Activated naive CD4-positive, alpha-beta T cell (primary cell): ENCODE measurements at places on chromosomes 7 and 10.

DNA sequence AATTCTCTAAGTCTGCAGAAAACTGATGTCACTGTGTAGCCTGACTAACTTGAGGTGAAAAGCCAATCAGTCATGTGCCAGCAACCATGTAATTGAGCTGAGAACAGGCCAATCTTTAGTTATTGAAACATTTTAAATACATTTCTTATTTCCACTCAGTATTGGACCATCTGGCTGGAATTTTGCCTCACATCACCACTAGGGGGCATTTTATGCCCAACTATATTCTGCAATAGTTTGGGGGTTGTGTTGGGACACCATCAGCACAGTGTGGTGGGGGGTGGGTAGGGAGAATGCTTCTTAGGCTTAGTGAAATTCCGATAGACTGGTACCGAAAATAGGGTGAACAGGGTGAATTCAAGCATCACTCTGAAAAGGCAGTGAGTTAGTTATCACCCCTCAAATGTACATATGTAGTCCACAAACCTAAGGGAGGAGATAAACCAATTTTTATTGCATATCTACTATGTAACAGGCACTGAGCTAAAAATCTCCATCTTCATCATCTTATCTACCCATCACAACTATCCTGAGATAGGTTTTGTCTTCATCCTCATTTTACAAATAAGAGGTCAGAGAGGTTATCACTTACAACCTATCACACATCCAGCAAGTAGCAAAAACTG lies 17.8 kb downstream of the NPSR1 start:
- no peak for DNase-seq

GRCh38 chr10:43012578-43012977 lies 64.3 kb upstream of the RET start:
- DNase-seq: no peak

DNA sequence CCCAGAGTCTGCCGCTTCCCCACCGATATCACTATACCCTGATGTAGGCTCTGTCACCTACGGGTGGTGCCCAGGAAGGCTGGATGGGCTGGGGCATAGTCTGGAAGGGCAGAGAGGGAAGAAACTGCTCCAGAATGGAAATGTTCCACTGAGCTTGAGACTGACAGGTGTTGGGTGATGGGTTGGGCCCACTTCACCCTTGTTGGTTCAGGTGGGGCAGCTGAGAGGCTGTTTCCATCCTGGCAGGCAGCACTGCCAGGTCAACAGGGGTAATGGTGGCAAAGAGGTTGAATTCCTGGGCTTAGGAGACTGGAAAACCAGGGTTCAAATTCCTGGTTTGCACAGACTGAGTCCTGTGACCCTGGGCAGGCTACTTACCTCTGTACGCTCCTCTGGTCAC lies 28.5 kb upstream of the FRAT2 start:
- no peak for DNase-seq

- DNase-seq: no peak
These were observed 140.3 kb upstream of the TCF7L2 start for GRCh38 chr10:112809736-112810135.

GRCh38 chr10:44647473-44647872 lies 262.6 kb upstream of the CXCL12 start:
- no peak for DNase-seq

DNA sequence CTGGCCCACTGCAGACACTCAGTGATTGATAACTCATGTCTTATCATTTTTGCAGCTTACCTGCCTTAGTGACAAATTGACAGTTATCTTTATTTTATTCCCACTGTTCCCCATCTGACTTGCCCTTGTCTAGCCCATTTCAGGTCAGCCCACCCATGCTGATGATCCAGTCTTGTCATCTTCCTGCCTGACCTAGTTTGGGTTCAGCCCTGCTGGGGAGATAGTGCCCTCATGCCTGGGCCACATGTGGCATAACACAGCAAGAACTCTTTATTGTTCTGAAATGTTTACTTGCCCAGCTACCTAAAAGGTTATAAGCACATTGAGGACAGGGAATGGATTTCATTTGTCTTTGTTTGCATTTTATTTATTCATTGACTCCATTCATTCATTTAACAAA lies 75.6 kb downstream of the ENTPD1 start:
- no peak for DNase-seq

DNA sequence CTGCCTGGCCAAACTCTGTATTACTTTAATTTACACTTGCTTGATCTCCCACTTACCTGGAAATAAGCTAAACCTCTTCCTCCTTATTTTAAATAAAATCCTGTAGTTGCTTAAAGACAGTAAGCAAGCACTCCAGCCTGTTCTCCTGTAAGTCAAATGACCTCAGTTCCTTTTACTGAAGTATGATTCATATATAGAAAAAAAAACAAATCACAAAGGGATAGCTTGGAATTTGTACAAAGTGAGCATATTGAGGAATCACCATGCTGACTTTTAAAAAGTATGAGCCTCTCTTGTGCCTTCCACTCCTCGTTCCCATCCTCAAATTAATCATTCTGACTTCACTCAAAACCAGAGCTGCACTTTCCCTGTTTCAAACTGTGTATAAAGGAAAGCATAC lies 52.0 kb downstream of the C10orf90 start:
- DNase-seq: no peak

- DNase-seq: no peak
These were observed 15.6 kb downstream of the MDH2 start for GRCh38 chr7:76063525-76063924.

GRCh38 chr7:30975256-30975899 lies 11.6 kb downstream of the GHRHR start:
- no peak for DNase-seq

DNA sequence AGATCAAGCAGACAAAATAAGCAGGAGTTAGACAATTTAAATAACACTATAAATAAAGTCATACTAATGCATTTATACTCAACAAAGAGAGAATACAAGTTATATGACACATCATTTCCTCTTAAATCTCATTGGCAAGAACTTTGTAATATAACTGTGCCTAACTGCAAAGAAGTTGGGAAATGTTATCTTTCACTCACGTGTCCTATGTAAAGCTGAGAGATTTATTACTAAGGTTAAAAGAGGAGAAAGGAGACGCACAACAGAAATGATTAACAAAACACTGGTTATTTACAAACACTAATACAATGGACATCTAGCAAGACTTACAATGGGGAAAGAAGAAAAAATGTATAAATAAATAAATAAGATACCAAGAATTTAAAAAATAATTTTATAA lies 12.7 kb upstream of the TMEM273 start:
- DNase-seq: no peak

DNA sequence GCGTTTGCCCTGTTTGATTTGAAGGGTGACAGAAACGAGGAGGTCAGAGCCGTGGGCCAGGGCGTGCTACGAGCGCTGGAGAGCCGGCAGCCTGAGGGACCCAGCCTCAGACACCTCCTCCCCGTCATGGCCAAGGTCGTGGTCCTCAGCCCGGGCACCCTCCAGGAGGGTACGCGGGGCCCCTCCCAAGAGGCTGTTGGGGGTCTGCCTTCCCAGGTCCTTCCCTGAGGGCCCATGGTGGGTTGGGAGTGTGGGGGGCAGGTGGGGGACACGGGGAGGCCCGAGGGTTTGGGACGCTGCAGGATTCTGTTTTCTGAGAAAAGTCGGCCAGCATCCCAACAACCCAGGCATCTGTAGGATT lies 7.8 kb downstream of the AP5Z1 start:
- no peak for DNase-seq

GRCh38 chr7:124943472-124943871 lies 13.8 kb upstream of the POT1 start:
- no peak for DNase-seq

DNA sequence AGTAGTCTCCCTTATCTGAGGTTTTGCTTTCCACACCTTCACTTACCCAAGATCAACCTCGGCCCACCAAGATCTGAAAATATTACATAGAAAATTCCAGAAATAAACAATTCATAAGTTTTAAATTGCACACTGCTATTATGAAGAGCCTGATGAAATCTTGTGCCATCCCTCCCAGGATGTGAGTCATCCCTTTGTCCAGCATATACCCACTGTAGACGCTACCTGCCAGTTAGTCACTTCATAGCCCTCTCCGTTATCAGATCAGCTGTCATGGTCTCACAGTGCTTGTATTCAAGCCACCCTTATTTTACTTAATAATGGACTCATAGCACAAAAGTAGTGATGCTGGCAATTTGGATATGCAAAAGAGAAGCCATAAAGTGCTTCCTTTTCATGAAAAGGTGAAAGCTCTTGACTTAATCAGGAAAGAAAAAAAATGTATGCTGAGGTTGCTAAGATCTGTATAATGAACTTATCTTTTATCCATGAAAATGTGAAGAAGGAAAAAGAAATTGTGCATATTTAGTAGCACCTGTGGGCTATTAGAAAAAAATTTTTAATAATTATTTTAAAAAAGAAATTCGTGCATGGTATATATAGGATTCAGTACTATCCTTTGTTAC lies 9.8 kb upstream of the MRPS16 start:
- no peak for DNase-seq

DNA sequence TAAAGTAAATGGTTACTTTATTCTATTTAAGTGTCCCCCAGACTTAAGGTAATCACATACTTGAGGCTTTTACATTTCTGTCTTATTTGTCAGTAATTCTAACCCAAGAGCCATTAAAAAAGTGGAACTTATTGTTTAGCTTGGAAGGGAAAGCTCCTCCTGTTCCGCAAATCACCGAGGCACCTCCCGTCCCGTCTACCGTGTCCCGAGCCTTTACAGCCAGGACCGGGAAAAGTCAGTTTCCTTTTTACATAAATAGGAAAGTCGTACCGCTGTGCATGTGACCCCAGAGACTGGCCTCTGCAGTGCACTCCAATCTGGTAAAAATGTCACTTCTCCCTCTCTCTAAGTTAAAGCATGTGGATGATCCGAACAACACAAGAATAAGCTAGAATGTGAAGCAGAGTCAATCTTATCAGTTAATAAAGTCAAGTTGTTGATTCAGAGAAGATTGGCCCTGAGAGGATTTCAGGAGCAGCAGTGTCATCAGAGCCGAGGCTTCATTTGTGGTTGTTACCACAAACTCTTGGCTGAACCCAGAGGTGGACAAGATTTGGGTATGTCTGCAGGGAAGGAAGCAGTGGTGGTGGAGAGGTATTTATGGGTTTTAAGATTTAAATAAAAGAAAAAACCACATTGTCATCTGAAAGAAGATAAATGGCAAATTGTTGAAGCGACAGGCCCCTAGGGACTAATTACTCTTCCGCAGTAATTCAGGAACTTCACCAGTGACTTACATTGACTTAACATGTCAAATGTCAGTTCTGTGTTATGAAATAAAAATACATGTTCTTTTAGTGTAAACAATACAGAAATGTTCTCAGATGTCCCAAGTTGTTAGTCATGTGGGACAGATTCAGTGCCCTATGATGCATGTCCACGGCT lies 316.6 kb upstream of the ZNF32 start:
- DNase-seq: no peak

DNA sequence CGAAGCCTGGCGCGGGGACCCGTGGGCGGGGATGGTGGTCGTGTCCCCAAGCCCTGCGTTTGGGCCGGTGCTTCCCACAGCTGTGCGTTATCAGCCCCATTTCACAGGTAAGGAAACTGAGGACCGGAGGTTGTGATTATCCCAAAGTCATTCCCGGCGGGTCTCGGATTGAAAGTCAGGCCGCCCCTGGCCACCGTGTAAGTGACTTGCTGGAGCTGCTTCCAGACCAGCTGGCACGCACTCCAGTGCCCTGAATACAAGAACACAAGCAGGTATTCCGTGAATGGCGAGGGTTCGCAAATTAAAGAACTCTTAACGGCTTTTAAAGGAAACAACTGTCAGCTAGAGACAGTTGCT lies 675 bp upstream of the ATE1 start:
- DNase-seq: no peak

- no peak for DNase-seq
These were observed 77.4 kb downstream of the CACNB2 start for GRCh38 chr10:18217577-18217976.

DNA sequence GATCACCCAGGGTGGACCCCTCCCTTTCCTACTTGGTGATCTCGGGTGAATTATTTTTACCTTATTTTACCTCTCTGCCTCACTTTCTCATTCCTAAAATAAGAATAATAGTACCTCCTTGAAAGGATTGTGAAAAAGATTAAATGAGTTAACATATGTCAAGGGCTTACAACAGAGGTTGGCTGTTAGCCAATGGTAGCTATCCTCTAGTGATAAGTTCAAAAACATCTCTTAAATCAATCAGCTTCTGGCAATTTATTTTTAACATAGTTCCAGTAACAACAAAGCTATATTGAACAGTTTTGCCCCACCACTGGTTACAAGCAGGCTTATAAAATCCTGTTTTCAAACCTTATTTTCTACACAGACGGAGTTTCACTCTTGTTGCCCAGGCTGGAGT lies 45.4 kb downstream of the TMEM168 start:
- DNase-seq: no peak

GRCh38 chr7:11716185-11716584 lies 115.8 kb downstream of the THSD7A start:
- no peak for DNase-seq

GRCh38 chr7:74464931-74465886 lies 11.5 kb downstream of the GTF2IRD1 start:
- no peak for DNase-seq

DNA sequence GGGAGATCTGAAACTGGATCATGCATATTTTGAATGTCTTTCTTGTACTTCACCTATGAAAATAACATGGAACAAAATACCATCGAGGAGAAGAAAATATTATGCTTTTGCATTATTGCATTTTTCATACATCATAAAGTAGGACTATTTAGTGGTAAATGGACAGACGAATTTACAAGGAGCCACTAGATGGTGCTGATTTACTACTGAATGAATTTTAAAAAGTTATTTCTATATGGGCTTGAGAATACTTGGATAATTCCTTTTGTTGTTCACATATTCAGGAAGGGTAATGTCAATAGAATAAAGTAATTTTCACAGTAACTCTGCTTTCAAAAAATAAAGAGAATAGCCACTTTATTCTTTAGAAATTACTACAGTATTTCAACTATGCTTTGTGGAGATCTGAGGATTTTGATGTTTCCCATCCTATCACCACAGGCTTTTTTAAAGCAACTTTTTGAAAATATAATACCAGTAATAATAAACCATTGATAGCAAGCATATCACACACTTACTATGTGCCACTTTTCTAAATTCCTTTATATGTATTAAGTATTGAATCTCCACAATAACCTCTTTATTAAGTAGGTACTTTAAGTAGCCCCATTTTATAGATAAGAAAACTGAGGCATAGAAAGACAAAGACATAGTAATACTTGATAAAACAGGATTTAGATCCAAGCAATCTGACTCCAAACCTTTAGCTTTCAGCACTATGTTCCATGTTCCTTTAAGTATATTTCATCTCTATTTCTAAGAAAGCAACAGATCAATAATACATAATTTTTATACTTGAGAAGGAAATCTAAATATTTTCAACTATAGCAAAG lies 38.6 kb downstream of the NEBL start:
- no peak for DNase-seq

- DNase-seq: no peak
These were observed 161.2 kb downstream of the DNAJB6 start for GRCh38 chr7:157497744-157498651.

- no peak for DNase-seq
These were observed 102.1 kb upstream of the KCND2 start for GRCh38 chr7:120170834-120171233.

DNA sequence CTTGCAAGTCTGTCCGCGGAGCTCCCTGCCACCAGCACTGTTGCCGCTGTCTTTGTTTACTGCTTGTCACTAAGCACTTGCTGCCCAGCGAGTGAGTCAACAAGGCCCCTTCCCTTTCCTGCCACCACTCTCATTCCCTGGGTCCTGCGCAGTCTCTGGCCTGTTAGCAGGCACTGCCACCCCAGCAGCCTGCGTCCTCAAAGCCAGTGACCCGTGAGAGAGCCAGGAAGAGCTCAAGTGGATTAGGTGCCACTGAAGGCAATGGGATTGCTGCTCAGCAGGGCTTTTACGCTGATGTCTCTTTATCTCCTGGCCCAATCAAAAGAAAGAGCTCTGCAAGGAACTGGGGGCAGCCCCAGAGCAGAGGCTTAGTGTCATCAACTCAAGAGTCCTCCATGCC lies at the start of gene FRMPD2:
Gene FRMPD2, minus strand, starts transcription at position 61 of the 400 bp plus-strand sequence. CDS start 129 bp downstream, outside the sequence.
- no peak for DNase-seq
